ENCODE measurements at places on chromosomes 6 and 20. TPM values are rescaled to one million over a fixed set of nuclear protein-coding genes. Genes with fewer than 3 reads are reported as not detected.

GRCh38 chr6:142008016-142008735 lies 124.5 kb upstream of the GJE1 start:
- DNase-seq = no peak

- no peak for DNase-seq
Observed at GRCh38 chr6:27830212-27830599, 82.0 kb downstream of the OR2B2 start.

DNA sequence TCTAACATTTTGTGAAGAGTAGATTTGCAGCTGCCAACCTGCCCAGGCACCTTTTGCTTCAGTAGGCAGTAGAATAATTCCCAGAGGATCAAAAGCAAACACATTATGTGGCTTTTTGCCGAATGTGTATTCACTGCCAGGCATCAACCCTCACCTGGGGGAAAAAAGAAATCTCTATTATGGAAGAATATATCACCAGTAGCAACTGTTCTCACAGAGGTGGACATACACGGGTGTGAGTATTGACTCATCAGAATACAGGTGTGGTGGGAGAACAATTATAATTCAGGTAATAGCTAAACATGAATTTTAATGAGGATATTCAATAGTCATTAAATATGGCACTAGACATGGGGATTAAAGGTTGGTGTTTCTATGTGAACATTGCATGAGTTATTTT lies 910.7 kb downstream of the TFAP2A start:
- DNase-seq = no peak

GRCh38 chr6:139436200-139436956 lies 61.9 kb upstream of the CITED2 start:
- DNase-seq = no peak

DNA sequence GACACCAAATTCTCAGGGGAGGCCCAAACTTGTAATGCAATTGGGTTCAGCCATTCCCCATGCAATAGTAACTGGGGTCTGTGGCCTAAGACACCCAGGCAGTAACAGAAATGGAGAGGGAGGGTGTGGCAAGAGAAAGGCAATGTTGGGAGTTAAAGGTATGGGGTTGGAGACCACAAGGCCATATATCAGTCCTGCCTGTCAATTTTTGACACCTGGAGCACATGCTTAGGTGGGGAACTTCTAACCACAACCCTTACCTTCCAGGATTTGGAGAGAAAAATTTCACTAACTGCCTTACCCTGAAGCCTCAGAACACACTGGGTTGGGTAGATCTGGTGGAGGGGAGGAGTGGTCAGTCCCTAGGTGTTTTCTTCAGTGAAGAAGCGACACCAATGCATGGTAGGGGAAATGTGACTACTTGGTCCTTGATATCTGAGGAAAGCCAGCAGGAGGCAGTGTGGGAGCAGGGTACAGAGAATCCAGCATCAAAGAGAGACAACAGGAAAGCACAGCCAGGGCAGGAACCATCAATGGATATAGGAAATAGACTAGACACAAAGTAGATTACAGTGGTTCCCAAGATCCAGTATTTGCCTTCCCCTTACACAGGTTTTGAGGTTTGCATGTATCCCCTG lies 6.8 kb upstream of the USP49 start:
- DNase-seq = peak; percentile 16

DNA sequence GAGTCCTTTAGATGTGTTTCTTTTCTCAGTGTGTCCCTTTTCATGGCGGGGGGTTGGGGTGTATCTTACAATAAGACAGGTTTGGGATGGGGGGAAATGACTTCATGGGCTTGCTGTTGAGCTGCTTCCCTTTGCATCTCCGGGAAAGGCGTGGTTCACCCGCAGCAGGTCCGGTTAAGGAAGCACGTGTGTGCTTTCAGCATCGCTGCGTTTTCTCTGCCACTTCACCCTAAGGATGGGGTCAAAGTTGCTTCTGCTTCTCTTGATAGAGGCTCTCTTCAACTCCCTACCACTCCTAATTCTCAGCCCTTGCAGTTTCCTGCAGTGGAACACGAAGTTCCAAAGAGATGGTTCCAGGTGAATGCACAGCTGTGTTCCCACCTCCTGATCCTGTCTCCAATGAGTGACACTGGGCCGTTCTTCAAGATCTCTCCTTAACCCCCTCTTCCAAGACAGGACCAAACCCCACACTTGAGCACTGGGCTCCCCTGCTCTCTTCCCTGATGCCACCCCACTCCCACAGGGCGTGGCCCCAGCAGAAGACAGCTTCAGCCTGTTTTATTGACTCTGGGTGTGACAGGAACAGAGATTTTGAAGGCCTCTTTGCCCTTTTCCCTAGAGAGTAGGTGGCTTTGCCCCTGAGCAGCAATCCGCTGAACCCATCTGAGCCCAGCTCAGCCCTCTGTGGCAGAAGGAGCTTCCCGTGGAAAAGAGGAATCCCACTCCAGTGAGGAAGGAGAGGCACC lies 85.2 kb downstream of the PLEKHG1 start:
- no peak for DNase-seq

DNA sequence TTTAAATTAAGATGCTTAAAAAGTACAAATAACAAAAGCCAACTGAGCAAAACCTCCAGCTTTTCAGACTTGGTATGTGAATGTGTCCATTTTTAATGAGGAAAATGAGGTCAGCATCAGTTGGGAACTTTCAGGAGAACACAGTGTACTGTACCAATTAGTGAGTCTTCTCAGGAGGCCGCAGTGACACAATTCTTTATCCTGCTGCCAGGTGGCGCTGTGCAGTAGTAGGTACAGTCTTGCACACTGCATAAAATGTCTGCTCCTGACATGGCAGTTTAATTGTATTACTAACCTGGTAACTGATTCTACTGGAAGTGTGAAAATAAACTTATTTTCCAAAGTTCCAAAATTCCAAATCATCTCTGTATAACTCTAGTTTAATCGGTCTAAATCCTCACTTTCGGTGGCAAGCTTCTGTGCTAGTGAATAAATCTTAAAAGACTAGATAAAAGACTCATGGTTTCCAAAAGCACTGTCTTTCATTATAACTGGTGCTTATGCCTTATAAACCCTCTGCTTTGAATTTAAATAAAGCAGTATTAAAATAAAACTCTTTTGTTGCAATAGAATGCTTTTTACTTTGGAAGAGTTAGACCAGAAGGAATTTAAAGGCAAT lies 214.8 kb upstream of the MMS22L start:
- peak; percentile 65 for DNase-seq

DNA sequence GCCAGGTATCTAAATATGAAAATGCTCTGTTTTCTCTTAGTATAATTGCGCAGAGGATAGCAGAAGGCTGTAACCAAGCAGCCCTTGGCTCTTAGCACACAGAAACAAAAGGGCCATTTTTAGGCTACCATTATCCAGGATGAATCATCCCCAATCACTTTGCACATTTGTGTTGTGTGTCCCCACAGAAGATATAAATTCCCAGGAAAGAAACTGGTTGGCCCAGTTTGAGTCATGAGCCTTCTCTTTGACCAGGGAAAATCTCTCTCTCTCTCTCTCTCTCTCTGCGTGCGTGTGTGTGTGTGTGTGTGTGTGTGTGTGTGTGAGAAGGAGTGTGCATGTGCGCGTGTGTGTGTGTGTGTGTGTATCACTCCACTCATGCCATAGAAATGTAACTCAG lies 178.5 kb downstream of the FRK start:
- no peak for DNase-seq

DNA sequence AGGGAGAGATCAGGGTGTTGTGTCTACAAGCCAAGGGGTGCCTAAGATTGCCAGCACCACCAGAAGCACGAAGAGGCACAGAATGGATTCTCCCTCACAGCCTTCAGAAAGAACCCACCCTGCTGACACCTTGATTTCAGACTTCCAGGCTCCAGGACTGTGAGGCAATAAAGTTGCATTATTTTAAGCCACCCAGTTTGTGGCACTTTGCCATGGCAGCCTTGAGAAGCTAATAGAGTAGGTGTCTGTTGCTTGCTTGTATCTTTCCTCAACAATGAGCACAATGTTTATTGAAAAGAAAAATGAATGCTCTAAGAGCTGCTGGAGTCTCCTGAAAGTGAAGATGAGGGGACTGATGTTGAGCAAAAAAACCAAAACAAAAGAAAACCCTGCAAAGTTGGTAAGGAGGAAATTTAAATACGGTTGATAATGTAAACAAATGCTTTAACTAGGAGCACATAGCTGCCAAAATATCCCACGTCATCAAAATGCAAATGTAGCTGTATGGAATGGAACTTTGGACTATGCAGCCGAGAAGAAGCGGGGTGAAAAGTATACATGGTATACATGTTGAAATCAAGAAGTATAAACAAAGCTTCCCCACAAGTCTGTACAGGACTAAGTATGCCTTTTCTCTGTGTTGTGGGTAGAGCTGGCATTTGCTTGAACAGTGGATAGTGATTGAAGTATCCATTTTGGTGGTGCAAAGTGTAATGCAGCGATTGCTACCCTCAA lies 8.0 kb downstream of the IL20RA start:
- no peak for DNase-seq

GRCh38 chr6:6818078-6818639 lies 229.6 kb downstream of the LY86 start:
- no peak for DNase-seq

DNA sequence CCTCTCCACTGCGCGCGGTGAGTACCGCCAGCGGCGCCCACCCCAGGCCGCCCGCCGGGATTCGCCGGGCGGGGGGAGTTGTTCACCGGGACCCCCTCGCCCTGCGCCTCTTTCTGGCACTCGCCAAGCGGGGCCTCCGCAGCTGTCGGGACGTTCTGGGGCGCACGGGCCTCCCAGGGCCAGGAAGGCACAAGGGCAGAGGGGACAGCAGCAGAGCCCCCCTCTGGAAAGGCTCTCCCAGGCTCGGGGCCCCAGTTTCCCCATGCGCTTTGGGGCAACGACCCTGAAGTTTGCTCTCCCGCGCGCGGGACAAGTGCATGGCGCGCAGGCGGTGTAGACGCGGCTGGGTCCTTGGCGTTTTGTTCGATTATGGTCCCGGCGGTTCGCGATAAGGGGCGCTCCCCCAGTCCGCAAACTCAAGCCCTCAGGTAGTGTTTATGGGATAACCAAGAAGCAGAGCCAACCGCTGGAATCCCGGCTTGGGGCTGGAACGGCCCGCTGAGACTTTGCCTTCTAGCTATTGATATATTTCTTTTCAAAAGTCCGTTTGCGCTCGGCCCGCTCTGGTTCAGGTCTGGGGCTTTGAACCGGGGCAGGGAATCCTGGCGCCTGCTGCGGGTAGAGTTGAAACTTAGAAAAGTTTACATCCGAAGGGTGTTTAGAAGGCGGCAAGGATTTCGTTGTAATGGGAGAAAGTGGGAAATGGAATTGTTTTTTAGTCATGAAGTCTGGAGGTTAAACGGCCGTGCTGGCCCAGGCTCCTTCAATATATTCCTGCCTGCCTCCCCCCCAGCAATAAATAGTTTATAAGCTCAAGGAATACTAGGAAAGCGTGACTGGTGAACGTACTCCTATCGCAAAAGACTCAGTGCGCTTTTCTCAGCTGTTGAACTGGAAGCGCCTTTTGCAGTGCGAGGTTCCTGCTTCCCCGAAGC lies 595 bp downstream of the EYA2 start:
- DNase-seq = peak; percentile 68

- no peak for DNase-seq
Observed at GRCh38 chr6:150203871-150204545, 61.2 kb downstream of the PPP1R14C start.

- DNase-seq = no peak
Observed at GRCh38 chr6:42411406-42411805, 40.3 kb downstream of the TRERF1 start.

GRCh38 chr6:134531611-134532010 lies 213.7 kb upstream of the SGK1 start:
- no peak for DNase-seq

- DNase-seq = no peak
Observed at GRCh38 chr20:58168843-58169242, 59.6 kb downstream of the ANKRD60 start.

DNA sequence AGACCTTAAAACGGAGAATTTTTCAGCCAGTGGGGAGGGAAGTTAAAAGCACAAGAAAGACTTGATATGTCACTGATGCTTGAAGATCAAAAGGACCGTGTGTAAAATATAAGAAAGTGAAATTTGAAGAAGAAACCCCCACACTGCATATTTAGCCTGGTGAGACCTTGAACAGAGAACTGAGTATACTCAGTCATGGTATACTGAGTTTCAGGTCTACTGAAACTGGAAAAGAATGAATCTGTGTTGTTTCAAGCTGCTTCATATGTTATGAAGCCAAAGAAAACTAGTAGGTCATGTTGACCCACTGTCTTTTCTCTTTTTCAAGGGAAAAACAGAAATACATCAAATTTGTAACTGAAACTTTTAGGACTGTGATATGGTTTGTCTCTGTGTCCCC lies 443.8 kb upstream of the GJE1 start:
- no peak for DNase-seq

DNA sequence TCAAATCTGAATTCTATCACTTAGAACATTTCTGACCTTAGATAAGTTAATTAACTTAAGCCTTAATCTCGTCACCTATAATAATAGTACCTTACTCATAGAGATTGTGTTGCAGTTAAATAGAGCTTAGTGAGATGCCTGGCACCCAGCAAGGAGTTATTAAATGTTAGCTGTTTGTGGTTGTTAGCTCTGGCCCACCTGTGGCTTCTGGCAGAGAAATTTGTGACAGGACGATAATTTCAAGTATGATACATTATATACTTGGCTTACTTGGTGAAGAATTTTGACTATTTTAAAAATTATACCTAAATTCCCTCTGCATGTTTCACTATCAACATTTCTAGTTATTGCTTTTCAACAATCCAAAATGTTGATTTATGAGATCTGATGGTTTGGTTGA lies 102.9 kb upstream of the CEP162 start:
- DNase-seq = no peak

DNA sequence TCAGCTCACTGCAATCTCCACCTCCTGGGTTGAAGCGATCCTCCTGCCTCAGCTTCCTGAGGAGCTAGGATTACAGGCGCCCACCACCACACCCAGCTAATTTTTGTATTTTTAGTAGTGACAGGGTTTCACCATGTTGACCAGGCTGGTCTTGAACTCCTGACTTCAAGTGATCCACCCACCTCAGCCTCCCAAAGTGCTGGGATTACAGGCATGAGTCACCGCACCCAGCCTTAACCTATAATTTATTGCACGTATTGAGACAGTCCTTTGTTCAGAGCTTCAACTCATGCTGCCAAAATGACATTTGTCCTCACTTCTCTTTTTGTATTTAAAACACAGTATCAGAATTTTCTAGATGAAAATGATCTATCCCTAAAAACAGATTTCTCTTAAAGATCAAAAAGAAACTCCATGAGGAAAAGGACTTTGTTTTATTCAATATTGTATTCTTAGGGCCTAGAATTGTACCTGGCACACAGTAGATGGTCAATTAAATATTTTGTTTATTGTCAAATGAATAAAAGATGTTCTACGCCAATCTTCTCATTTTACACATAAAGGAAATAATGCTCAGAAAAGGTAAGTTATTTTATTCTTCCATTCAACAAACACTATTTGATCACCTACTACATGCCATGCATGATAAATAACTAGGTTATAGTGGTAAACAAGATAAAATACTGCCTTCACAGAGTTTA lies 10.8 kb downstream of the SERAC1 start:
- DNase-seq = no peak

- DNase-seq = no peak
Observed at GRCh38 chr6:43184268-43184985, 2.4 kb downstream of the CUL9 start.

The PHIP gene
- 32.2 TPM for total RNA-seq

The PDE10A gene
- 12.4 TPM for total RNA-seq

The SOX4 gene
- 6.4 TPM for total RNA-seq

The IP6K3 gene
- 0.18 TPM for total RNA-seq

The SAPCD1 gene
- not detected for total RNA-seq

The RRP36 gene
- 114 TPM for total RNA-seq

The MOCS1 gene
- 8.1 TPM for total RNA-seq

Measured in IMR-90 (cell line).